Neural progenitor cell (in vitro differentiated cells): ENCODE measurements at places on chromosomes 1 and 21. TPM values are rescaled to one million over a fixed set of nuclear protein-coding genes. Genes with fewer than 3 reads are reported as not detected.

DNA sequence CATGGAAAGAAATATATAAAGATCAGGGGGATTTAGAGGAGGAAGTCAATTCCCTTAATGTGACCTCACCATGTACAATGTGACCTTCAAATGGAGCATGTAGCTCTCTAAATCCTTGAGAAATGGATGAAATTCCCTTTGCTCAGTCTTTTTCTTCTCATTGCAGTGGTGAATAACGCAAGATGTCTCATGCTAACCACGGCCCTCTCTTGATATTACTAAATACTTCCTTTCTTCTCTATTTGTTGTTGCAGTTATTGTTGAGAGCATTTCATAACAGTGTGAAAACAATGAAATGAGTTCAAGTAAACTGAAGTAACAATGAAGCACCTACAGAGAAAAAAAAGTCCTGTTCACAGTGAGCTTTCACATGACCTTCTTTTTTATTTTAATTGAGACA, 55.6 kb downstream of the ZNF281 start:
- H3K36me3 ChIP-seq, result no peaks in the 10 kb centered on the region
- H3K27me3 ChIP-seq, result no peaks in the 10 kb centered on the region
- DNase-seq, result no peak
- H3K4me1 ChIP-seq, result no peaks in the 10 kb centered on the region

- no peaks in the 10 kb centered on the region for H3K27me3 ChIP-seq
- DNase-seq, result peak; percentile 41
- H3K27ac ChIP-seq, result no peak overlapping the region
- H3K36me3 ChIP-seq, result no peaks in the 10 kb centered on the region
- H3K4me3 ChIP-seq, result no peak overlapping the region
Measured at GRCh38 chr1:56092684-56093570, 486.4 kb downstream of the PLPP3 start.

DNA sequence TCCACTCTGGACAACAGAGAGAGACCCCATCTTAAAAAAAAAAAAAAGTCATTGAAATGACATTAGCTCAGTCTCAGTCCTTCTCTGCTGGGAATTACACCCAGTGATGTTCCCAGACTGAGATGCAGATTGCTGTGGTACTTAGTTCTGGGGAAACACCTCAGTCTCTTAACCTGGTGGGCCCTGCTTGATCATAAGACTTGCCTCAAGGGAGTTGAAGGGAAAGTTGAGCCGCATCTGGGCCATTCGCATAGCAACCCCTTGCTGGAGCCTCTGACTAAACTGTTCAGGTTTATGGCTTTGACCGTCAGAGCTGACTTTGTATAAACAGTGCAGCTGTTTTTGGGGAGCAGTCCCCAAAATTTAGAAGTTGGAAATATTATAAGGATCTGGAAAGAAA, 13.4 kb downstream of the FCRL4 start:
- H3K4me3 ChIP-seq, result no peak overlapping the region
- no peak for DNase-seq
- no peaks in the 10 kb centered on the region for H3K4me1 ChIP-seq
- H3K27ac ChIP-seq, result no peak overlapping the region

DNA sequence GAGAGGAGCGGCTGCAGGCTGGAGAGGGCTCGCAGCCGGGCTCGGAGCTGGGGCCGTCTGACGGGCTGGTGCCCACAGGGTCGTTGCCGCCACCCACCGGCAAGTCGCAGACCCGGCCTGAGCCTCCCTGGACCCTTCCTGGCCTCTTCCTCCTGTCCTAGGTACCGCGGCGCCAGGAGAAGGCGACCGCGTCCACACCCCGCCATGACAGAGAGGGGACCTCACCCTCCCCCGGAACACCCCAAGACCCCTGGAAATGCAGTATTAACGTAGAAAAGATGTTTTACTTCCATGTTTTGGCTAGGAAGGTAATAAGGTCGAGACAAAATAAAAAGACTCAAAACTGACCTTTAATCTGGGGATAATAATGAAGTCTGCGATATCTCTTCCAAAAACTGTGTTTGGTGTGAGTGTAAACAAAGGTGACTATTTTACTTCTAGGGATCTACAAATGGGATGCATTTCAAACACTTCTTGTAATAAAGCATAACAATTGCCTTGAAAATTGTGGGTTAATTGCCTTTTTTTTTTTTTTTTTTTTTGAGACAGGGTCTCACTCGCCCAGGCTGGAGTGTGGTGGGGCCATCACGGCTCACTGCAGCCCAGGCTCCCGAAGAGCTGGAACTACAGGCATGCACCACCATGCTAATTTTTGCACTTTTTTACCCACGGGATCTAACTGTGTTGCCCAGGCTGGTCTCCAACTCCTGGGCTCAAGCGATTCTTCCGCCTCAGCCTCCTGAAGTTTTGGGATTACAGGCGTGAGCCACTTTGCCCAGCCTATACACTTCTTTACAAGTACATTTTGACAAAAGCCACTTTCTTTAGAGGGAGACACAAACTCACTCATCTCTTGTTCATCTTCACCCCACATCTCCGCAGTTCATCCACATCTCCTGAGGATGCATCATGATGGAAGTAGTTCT, 838 bp upstream of the RSRP1 start:
- no peaks in the 10 kb centered on the region for H3K4me1 ChIP-seq
- peaks cover 12% of the 10 kb centered on the region for H3K36me3 ChIP-seq
- H3K4me3 ChIP-seq, result peak overlapping the region; percentile 89

GRCh38 chr1:12040457-12041051, 21.3 kb downstream of the MIIP start:
- peaks cover 14% of the 10 kb centered on the region for H3K4me1 ChIP-seq
- peak; percentile 64 for DNase-seq
- H3K4me3 ChIP-seq, result no peak overlapping the region

- no peak overlapping the region for H3K4me3 ChIP-seq
- peak; percentile 48 for DNase-seq
- H3K4me1 ChIP-seq, result peaks cover 20% of the 10 kb centered on the region
- H3K36me3 ChIP-seq, result no peaks in the 10 kb centered on the region
- H3K27me3 ChIP-seq, result no peaks in the 10 kb centered on the region
- peak overlapping the region; percentile 73 for H3K27ac ChIP-seq
Measured at GRCh38 chr1:26690576-26691031, 5.2 kb upstream of the ARID1A start.

DNA sequence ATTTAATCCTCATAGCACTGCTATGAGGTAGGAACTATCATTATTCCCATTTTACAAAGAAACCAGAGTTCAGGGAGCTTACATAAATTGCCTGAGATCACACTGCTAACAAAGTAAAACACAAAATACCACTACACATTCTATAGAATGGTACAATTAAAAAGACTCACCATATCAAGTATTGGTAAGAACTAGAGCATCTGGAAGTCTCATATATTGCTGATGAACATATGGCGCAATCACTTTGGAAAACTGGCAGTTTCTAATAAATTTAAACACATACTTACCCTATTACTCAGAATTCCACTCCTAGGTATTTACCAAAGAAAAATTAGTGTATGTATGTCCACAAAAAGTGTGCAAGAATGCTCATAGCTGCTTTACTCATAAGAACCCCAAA, 261.5 kb downstream of the RRAGC start:
- peaks cover 8% of the 10 kb centered on the region for H3K4me1 ChIP-seq
- H3K36me3 ChIP-seq, result no peaks in the 10 kb centered on the region
- DNase-seq, result no peak
- H3K27me3 ChIP-seq, result peaks cover 3% of the 10 kb centered on the region

GRCh38 chr21:23471877-23472276, 2135.4 kb downstream of the MRPL39 start:
- no peak for DNase-seq
- no peak overlapping the region for H3K27ac ChIP-seq
- H3K27me3 ChIP-seq, result no peaks in the 10 kb centered on the region
- H3K36me3 ChIP-seq, result no peaks in the 10 kb centered on the region

GRCh38 chr1:36560621-36561360, 78.1 kb upstream of the CSF3R start:
- DNase-seq, result no peak
- H3K4me1 ChIP-seq, result no peaks in the 10 kb centered on the region
- peaks cover 3% of the 10 kb centered on the region for H3K27me3 ChIP-seq
- H3K36me3 ChIP-seq, result no peaks in the 10 kb centered on the region
- H3K27ac ChIP-seq, result no peak overlapping the region

DNA sequence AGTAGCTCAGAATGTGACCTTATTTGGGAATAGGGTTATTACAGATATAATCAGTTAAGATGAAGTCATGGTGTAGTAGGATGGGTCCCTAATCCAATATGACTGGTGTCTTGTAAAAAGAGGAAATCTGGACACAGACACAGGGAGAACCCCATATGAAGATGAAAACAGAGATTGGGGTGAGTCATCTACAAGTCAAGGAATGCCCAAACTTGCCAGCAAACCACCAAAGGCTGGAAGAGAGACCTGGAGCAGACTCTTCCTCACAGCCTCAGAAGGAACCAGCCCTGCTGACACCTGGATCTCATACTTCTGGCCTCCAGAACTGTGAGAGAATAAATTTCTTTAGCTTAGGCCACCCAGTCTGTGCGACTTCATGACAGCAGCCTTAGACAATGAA, 29.9 kb downstream of the KRTAP19-8 start:
- no peaks in the 10 kb centered on the region for H3K27me3 ChIP-seq
- no peak for DNase-seq
- H3K4me1 ChIP-seq, result peaks cover 5% of the 10 kb centered on the region

GRCh38 chr1:154697710-154698109, 89.7 kb upstream of the ADAR start:
- H3K36me3 ChIP-seq, result no peaks in the 10 kb centered on the region
- no peak overlapping the region for H3K27ac ChIP-seq
- DNase-seq, result no peak
- H3K4me3 ChIP-seq, result no peak overlapping the region

DNA sequence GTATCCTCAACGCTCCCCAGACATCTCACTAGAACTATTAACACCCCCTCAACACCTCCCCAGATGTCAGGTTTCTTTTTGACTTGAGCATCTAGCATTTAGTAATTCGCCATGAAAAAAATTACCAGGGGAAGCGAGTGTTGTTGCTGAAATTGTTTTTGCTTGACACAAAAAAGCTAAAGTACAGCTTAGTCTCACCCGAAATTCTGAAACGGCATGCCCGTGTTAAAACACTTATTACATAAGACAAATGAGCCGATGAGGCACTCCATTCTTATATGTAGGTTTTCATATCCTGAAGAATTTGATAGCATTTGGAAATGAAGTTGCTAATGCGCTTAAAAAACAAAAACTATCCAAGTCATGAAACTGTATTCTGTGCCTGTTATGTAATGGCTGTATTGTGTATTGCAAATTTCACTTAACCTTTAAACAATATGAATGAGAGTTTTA, 1.3 kb upstream of the NRIP1 start:
- H3K4me1 ChIP-seq, result peaks cover 17% of the 10 kb centered on the region
- peak overlapping the region; percentile 90 for H3K4me3 ChIP-seq
- H3K27ac ChIP-seq, result no peak overlapping the region
- H3K27me3 ChIP-seq, result peaks cover 11% of the 10 kb centered on the region
- H3K36me3 ChIP-seq, result no peaks in the 10 kb centered on the region

- no peak overlapping the region for H3K27ac ChIP-seq
- H3K4me3 ChIP-seq, result peak overlapping the region; percentile 38
- H3K36me3 ChIP-seq, result no peaks in the 10 kb centered on the region
- peaks cover 17% of the 10 kb centered on the region for H3K27me3 ChIP-seq
- H3K4me1 ChIP-seq, result peaks cover 9% of the 10 kb centered on the region
Measured at GRCh38 chr1:33180226-33180910, 1.5 kb downstream of the TRIM62 start.

Gene ORC1
- total RNA-seq, result 42.4 and 47.4 TPM in 2 replicates

Gene CALML6
- 0.53 TPM in 1 of 2 replicates, not detected in the other for total RNA-seq

Gene TNFSF4
- 1.2 and 2.1 TPM in 2 replicates for total RNA-seq

Gene GBP5
- not detected in 2 replicates for total RNA-seq

Gene HTR6
- 0.25 TPM in 1 of 2 replicates, not detected in the other for total RNA-seq
